Kidney (tissue), 22 donors: ENCODE measurements at places on chromosomes 5 and 9. TPM values are rescaled to one million over a fixed set of nuclear protein-coding genes. Genes with fewer than 3 reads are reported as not detected.

Gene TMEM174
- 1.1 TPM for total RNA-seq

GRCh38 chr9:120767451-120767850 lies 25.8 kb downstream of the FBXW2 start:
- peaks cover 52% of the 10 kb centered on the region for H3K36me3 ChIP-seq
- DNase-seq: no peak
- H3K4me1 ChIP-seq: no peaks in the 10 kb centered on the region
- H3K27me3 ChIP-seq: no peaks in the 10 kb centered on the region

DNA sequence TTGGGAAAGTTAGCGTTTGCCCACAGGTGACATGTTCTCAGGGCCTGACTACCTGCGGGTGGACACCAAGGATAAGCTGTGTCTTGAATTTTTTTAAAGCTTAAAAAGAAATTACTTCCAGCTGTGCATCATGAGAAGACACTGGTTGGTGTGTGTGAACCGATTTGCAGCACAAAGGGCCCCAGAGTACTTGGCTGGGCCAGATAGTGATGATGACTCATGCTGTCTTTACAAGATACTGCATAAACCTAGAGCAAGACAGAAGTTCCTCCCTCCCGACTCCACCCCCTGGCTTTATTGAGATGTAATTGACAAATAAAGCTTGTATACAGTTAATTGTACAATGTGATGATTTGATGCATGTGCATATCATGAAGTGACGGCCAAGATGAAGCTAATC lies 212.8 kb downstream of the NXNL2 start:
- DNase-seq: no peak
- no peaks in the 10 kb centered on the region for H3K27me3 ChIP-seq
- no peak overlapping the region for H3K4me3 ChIP-seq
- no peak overlapping the region for H3K27ac ChIP-seq
- peaks cover 11% of the 10 kb centered on the region for H3K4me1 ChIP-seq
- no peaks in the 10 kb centered on the region for H3K36me3 ChIP-seq

Gene LAMC3
- 13.8 TPM for total RNA-seq

DNA sequence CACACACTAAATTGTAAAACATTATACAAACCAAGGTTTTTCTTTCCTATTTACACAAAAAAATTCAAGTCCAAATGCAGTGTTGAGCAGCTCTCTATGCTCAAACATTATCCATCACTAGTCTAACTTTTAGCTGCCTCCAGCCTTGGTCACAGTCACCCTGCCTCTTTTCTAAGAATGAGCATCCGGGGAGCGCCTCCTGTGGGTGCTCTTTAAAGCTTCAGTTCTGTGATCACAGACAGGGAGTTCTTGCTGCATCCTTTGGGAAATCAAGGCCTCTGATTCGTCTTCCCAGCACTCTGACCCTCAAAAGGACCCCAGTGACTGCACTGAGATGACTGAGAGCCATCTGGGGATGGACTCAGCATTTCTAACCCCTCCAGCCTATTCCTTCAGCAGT lies 289.6 kb downstream of the SEC61B start:
- no peak overlapping the region for H3K4me3 ChIP-seq
- no peak overlapping the region for H3K27ac ChIP-seq
- DNase-seq: no peak
- no peaks in the 10 kb centered on the region for H3K27me3 ChIP-seq
- H3K4me1 ChIP-seq: no peaks in the 10 kb centered on the region
- no peaks in the 10 kb centered on the region for H3K36me3 ChIP-seq

- DNase-seq: peak; percentile 72
- H3K27me3 ChIP-seq: no peaks in the 10 kb centered on the region
- peak overlapping the region; percentile 36 for H3K27ac ChIP-seq
- peak overlapping the region; percentile 69 for H3K4me3 ChIP-seq
- no peaks in the 10 kb centered on the region for H3K36me3 ChIP-seq
- peaks cover 3% of the 10 kb centered on the region for H3K4me1 ChIP-seq
Measured at GRCh38 chr9:129282731-129283211, 104.7 kb upstream of the IER5L start.

DNA sequence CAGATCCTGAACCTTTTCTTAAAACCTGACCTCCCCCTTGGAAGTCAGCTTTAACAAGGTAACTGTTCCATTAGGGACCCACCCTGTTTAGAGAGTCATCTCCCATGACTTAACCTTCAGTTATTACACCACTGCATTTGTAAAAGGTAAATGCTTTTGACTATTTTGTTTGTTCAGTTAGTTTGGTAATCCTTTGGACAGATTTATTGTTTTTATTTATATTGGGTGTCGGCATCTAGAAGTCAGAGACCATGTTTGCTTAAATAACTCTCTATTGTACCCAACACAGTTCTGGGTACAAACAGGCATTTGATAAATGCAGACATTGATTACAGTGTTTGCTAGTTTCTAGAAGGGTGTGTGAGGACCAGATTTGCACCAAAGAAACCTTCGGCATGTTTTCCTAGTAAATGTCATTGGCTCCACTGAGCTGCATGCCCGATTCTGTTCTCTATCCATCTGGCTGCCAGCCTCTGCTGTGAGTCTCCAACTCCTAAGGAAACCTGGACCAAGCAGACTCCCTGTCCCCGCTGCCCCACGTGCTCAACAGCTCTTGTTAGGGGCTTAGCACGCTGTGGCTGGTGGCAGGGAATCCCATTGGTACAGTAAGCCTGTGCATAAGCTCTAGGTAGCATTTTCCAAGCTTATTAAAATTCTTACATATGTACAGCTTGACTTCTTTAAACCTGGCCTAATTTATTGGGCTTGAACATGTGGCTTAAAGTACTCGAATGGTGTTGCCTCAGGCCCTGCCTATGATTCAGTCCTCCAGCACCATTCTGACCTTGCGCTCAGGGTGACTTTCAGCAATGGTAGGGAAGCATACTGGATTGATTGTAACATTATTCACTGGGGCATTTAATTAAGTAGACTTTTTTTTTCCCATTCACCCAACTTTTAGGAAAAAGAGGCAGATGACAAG lies 6.6 kb downstream of the PCBD2 start:
- H3K27ac ChIP-seq: no peak overlapping the region
- DNase-seq: no peak
- H3K4me3 ChIP-seq: no peak overlapping the region
- no peaks in the 10 kb centered on the region for H3K4me1 ChIP-seq
- H3K36me3 ChIP-seq: peaks cover 17% of the 10 kb centered on the region

DNA sequence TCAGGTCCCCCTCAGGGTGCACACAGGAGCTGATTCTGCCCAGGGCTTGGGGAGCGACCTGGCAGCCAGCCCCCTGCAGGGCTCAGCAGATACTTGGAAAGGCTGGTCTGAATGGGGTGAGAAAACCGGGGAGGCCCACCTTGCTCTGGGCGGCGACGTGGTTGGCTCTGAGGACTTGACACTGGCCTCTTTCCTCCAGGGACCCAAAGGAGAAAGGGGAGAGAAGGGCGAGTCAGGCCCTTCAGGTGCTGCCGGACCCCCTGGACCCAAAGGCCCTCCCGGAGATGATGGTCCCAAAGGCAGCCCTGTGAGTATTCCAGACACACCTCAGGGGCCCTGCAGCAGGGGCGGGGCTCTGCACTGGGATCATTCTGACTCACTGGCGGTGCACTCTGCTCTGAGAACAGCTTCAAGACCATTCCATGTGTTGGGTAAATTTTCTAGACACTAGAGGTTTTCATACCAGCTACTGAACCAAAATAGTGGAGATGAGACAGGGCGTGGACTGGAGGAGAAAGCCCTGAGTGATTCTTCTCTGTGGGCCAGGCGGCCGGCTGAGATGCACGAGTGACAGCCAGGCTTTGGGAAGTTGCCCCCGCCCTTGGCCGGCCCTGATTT lies 65.9 kb upstream of the FCN2 start:
- H3K27ac ChIP-seq: no peak overlapping the region
- H3K4me3 ChIP-seq: no peak overlapping the region
- no peaks in the 10 kb centered on the region for H3K27me3 ChIP-seq
- no peak for DNase-seq

- no peaks in the 10 kb centered on the region for H3K36me3 ChIP-seq
- no peaks in the 10 kb centered on the region for H3K4me1 ChIP-seq
- no peak for DNase-seq
- no peaks in the 10 kb centered on the region for H3K27me3 ChIP-seq
- H3K4me3 ChIP-seq: no peak overlapping the region
Measured at GRCh38 chr9:114558027-114558675, 29.4 kb upstream of the ATP6V1G1 start.

DNA sequence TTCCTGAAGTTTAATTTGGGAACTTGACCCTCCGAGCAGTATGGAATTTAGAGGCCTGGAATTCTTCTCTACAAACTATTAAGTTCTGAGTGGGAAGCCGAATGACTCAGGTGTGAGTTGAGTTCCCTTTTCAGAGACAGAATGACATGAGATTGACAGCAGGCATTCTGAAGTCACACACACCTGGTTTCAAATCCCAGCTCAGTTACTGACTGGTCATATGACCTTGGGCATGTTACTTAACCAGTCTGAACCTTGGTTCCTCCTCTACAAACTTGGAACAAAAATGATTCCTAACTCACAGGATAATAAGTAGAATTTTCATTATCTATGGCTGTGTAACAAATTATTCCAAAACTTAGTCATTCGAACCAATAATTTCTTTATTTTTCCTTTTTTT lies 45.5 kb upstream of the GPBP1 start:
- H3K27ac ChIP-seq: no peak overlapping the region
- no peaks in the 10 kb centered on the region for H3K4me1 ChIP-seq
- H3K36me3 ChIP-seq: no peaks in the 10 kb centered on the region
- H3K27me3 ChIP-seq: no peaks in the 10 kb centered on the region
- no peak overlapping the region for H3K4me3 ChIP-seq
- DNase-seq: no peak

GRCh38 chr9:70693186-70693585 lies 278.7 kb upstream of the KLF9 start:
- no peak overlapping the region for H3K4me3 ChIP-seq
- no peak overlapping the region for H3K27ac ChIP-seq
- no peak for DNase-seq
- H3K36me3 ChIP-seq: peaks cover 5% of the 10 kb centered on the region
- no peaks in the 10 kb centered on the region for H3K27me3 ChIP-seq
- H3K4me1 ChIP-seq: no peaks in the 10 kb centered on the region

Gene EIF4E1B
- total RNA-seq: not detected

Gene MFAP3
- total RNA-seq: 36.4 TPM

- no peak overlapping the region for H3K4me3 ChIP-seq
- H3K36me3 ChIP-seq: no peaks in the 10 kb centered on the region
- H3K4me1 ChIP-seq: no peaks in the 10 kb centered on the region
- no peak overlapping the region for H3K27ac ChIP-seq
Measured at GRCh38 chr5:38800515-38800914, 45.3 kb upstream of the OSMR start.

DNA sequence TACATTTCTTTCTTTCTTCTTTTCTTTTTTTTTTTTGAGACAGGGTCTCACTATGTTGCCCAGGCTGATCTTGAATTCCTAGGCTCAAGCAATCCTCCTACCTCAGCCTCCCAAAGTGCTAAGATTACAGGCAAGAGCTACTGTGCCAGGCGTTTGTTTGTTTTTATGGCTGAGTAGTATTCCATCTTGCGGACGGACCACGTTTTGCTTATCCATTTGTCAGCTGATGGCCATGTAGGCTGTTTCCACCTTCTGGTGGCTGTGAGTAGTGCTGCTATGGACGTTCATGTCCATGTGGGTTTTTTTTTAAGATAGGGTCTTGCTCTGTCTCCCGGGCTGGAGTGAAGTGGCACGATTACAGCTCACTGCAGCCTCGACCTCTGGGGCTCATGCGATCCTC lies 2.5 kb downstream of the DOK3 start:
- H3K27me3 ChIP-seq: no peaks in the 10 kb centered on the region
- DNase-seq: no peak
- H3K27ac ChIP-seq: no peak overlapping the region

DNA sequence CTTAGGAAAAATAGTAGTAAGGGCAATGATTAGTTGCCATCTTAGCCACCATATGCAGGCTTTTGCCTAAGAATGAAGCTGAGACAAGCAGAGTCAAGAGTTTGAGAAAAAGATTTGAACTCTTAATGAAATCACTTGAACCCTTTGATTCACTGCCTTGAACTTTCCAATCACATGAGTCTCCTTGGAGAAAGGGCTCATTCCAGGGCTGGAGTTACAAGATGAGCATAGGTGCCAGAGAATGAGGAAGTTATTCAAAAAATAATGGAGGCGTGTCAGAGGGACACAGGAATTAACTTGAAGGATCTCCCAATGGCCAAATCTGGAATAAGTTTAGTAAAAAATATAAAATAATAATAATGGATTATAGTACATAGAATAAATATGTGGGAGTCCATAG lies 35.3 kb downstream of the MAT2B start:
- no peaks in the 10 kb centered on the region for H3K4me1 ChIP-seq
- no peak overlapping the region for H3K27ac ChIP-seq
- H3K36me3 ChIP-seq: no peaks in the 10 kb centered on the region
- no peak overlapping the region for H3K4me3 ChIP-seq
- H3K27me3 ChIP-seq: no peaks in the 10 kb centered on the region

Gene SLC6A7
- total RNA-seq: not detected

GRCh38 chr5:67453111-67453905 lies 256.7 kb upstream of the CD180 start:
- no peaks in the 10 kb centered on the region for H3K4me1 ChIP-seq
- H3K36me3 ChIP-seq: no peaks in the 10 kb centered on the region
- no peaks in the 10 kb centered on the region for H3K27me3 ChIP-seq
- no peak overlapping the region for H3K4me3 ChIP-seq
- no peak overlapping the region for H3K27ac ChIP-seq

DNA sequence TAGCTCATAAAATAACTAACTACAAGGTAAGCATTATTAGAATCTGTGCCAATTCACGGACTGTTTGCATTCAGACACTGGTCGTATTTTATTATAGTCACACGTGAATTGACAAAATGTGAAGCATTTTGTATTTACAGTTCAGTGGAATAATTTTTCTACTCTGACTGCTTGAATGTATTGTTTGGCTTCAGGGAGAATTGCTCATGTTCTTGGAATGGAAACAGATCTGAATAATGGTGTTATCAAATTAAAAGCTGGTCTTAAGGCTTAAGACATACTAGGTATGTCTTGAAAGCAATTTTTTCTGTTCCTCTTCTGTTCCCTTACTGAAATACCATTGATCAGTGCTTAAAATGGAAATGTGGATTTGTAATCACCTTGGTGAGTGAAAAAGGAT lies 543.7 kb upstream of the TLE4 start:
- H3K36me3 ChIP-seq: no peaks in the 10 kb centered on the region
- H3K4me1 ChIP-seq: no peaks in the 10 kb centered on the region
- no peaks in the 10 kb centered on the region for H3K27me3 ChIP-seq

DNA sequence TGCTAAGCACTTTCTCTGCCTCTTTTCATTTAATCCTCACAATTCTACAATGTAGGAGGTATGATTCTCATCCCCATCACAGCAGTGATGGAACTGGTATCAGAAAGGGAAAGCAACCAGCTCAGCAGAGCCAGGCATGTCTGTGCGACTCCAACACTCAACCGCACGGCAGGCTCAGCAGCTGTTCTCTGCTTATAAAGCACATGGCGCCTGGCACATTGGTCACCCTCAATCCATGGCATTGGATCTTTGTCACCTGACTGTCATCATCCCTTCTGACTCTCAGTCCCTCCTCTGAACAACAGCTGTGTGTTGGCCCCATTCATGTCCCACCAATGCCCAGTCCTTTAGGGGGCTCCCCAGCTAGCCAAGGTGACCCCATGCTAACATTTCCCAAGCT lies 45.1 kb upstream of the HAND1 start:
- no peak for DNase-seq
- no peaks in the 10 kb centered on the region for H3K27me3 ChIP-seq
- H3K4me1 ChIP-seq: no peaks in the 10 kb centered on the region

- H3K4me3 ChIP-seq: no peak overlapping the region
- peaks cover 28% of the 10 kb centered on the region for H3K4me1 ChIP-seq
- DNase-seq: no peak
- H3K27me3 ChIP-seq: no peaks in the 10 kb centered on the region
- H3K27ac ChIP-seq: no peak overlapping the region
Measured at GRCh38 chr5:32168460-32169033, 5.6 kb downstream of the GOLPH3 start.

- no peaks in the 10 kb centered on the region for H3K36me3 ChIP-seq
- no peak for DNase-seq
- no peak overlapping the region for H3K4me3 ChIP-seq
- H3K4me1 ChIP-seq: no peaks in the 10 kb centered on the region
- H3K27ac ChIP-seq: no peak overlapping the region
Measured at GRCh38 chr5:100110497-100110896, 424.7 kb upstream of the FAM174A start.
